Thyroid gland (tissue), 4 donors: ENCODE measurements at places on chromosomes 12 and 14. TPM values are rescaled to one million over a fixed set of nuclear protein-coding genes. Genes with fewer than 3 reads are reported as not detected.

DNA sequence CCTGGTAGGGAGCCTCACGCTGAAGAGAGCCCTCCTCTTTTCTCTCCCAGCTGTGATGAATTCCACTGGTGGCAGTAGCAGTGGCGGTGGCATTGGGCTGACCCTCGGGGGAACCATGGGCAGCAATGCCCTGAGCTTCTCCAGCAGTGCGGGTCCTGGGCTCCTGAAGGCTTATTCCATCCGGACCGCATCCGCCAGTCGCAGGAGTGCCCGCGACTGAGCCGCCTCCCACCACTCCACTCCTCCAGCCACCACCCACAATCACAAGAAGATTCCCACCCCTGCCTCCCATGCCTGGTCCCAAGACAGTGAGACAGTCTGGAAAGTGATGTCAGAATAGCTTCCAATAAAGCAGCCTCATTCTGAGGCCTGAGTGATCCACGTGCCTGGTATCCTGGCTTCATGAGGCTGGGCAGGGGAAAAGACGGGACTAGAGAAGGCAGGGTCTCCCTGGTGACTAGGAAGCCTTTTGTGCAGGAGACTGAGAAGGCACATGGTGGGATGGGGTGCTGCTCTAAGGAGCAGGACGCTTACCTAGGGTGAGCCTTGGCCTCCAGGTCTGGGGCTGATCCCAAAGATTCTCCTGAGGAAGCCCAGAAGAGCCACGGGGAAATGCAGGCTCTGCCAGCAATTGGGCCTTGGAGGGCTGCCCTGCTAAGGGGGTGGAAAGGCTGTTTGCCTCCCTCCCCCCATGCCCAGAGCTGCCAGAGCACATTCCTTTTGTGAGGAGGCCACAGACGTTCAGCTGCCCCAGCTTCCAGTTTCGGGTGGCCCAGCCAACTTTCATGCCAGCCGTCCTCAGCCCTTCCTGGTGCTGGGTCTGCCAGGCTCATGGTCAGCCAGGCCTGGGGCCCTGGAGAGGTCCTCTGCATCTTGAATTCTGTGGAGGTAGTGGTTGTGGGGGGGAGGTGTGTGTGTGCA lies 15.8 kb downstream of the KRT7 start:
- H3K27me3 ChIP-seq: no peaks in the 10 kb centered on the region
- no peaks in the 10 kb centered on the region for H3K36me3 ChIP-seq
- DNase-seq: peak; percentile 99
- no peak overlapping the region for H3K4me3 ChIP-seq

DNA sequence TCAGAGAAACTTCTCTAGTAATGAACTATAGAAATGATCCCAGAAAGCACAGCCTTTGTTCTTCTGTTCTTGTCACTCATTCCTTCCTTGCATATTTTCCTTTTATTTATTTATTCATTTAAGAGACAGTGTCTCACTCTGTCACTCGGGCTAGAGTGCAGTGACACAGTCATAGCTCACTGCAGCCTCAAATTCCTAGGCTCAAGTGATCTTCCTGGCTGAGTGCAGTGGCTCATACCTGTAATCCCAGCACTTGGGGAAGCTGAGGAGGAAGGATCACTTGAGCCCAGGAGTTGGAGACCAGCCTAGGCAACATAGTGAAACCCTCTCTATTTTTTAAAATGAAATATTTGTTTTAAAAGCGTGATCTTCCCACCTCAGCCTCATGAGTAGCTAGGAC lies 11.5 kb downstream of the TECPR2 start:
- H3K27ac ChIP-seq: no peak overlapping the region
- H3K36me3 ChIP-seq: no peaks in the 10 kb centered on the region
- H3K4me3 ChIP-seq: no peak overlapping the region

DNA sequence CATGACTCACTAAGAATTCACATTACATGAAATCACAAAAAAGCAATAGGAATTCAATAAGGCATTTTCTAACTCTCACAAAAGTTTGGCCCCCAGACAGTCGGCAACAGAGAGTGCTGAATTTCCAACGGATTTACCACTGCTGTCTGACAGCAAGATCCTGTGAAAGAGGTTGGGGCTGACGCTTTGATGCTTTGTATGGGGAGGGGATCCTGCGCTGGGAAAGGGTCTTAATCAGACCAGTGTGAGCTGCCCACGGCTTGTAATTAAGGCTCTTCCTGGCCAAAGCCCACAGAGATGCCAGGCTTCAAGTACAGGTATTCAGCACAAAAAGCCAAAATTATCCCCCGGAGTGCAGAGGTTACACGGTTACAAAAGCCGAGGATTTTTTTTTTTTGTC lies 66.8 kb upstream of the TMCC3 start:
- no peak overlapping the region for H3K4me3 ChIP-seq
- H3K27ac ChIP-seq: no peak overlapping the region
- no peaks in the 10 kb centered on the region for H3K4me1 ChIP-seq

- H3K27me3 ChIP-seq: no peaks in the 10 kb centered on the region
- no peak overlapping the region for H3K27ac ChIP-seq
- DNase-seq: no peak
Observed at GRCh38 chr14:46747001-46747652, 95.5 kb upstream of the RPL10L start.

- H3K4me3 ChIP-seq: no peak overlapping the region
- no peak for DNase-seq
- no peaks in the 10 kb centered on the region for H3K36me3 ChIP-seq
- no peaks in the 10 kb centered on the region for H3K4me1 ChIP-seq
- no peak overlapping the region for H3K27ac ChIP-seq
Observed at GRCh38 chr12:1890810-1891209, 27.6 kb downstream of the CACNA2D4 start.

DNA sequence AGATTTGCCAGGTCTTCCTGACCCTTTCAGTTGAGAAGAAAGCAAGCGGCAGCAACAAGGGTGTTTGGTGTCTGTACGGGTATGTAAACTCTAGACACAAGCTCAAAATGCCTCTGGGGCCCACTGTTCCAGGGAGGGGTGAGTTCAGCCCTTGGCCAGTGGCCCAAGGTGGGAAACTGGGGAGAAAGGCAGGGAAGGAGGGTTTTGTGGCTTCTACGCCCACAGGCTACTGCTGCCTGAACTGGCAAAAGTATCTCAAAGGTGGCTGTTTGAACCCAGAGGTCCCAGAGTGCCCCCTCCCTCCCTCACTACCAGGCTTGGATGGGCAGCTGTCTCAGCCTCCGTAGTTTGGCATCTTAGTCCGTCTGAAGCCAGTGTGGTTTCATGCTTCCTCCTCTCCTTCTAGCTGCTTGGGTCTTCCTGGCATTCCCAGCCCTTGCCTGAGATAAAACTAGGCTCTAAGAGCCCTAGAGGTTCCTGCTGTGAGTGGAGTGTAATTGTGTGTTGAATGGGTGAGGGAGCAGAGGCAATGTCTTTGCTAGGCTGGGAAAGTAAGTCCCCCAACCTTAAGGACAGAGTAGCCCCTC lies 5.5 kb downstream of the HOXC5 start:
- H3K27ac ChIP-seq: no peak overlapping the region
- H3K36me3 ChIP-seq: no peaks in the 10 kb centered on the region
- DNase-seq: no peak
- H3K4me3 ChIP-seq: no peak overlapping the region
- H3K4me1 ChIP-seq: no peaks in the 10 kb centered on the region

- no peak for DNase-seq
- H3K36me3 ChIP-seq: no peaks in the 10 kb centered on the region
- no peaks in the 10 kb centered on the region for H3K4me1 ChIP-seq
Observed at GRCh38 chr12:30847259-30847658, 79.3 kb upstream of the TSPAN11 start.

NFE2 gene
- total RNA-seq: 0.59 TPM

PAH gene
- total RNA-seq: 1.2 TPM

DNAJC22 gene
- 10.3 TPM for total RNA-seq
